Gastroesophageal sphincter (tissue), 4 donors: ENCODE measurements at places on chromosomes 1 and 21. TPM values are rescaled to one million over a fixed set of nuclear protein-coding genes. Genes with fewer than 3 reads are reported as not detected.
A peak's percentile ranks its signal among the peaks of the same experiment; 100 is the strongest.

DNA sequence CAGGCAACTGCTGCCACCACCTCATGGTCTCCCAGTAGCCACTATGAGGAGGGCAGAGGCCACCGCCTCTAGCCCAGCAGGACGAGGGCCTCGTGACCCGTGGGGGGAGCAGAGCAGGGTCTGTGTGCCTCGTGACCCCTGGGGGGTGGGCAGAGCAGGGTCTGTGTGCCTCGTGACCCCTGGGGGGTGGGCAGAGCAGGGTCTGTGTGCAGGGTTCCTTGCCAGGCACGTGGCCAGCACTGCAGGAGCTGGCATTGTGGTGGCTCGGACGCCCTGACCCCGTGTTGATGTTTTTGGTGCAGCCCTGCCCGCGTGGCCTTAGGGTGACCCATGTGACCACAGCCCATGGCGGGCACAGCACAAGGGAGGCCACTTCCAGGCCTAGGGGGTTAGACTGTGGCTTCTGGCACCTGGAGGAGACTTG lies 52.8 kb downstream of the SLX9 start:
- peaks cover 98% of the 10 kb centered on the region for H3K4me1 ChIP-seq
- no peak for ATAC-seq
- no peak overlapping the region for H3K4me3 ChIP-seq

The TAS1R1 gene
- not detected for total RNA-seq

The ATXN7L2 gene
- 2.3 TPM for total RNA-seq

The OXCT2 gene
- total RNA-seq: 1.5 TPM

GRCh38 chr21:42770717-42771502 lies 108.4 kb downstream of the WDR4 start:
- ATAC-seq: no peak
- no peaks in the 10 kb centered on the region for H3K4me1 ChIP-seq

DNA sequence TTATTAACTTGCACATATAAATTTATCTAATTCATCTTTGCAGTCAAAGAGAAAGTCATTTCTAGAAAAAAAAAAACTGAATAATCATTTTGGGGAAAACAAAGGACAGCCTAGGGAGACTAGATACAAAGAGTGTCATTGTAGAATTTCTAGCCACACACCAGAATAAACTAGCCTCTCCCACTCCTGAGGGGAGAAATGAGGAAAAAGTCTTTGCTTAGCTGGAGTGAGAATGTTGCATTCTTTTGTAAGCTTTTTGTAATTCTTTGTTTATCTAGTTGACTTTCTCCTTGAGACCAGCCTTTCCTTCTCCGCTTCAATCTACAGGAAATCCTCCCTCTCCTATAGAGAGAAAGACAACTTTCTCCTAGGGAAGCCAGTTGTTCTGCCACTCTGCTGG lies 15.9 kb upstream of the CGN start:
- no peak overlapping the region for H3K27ac ChIP-seq
- no peak overlapping the region for H3K4me3 ChIP-seq
- H3K27me3 ChIP-seq: no peaks in the 10 kb centered on the region
- no peaks in the 10 kb centered on the region for H3K36me3 ChIP-seq

- peaks cover 4% of the 10 kb centered on the region for H3K4me1 ChIP-seq
- H3K4me3 ChIP-seq: no peak overlapping the region
- no peak overlapping the region for H3K27ac ChIP-seq
- no peaks in the 10 kb centered on the region for H3K36me3 ChIP-seq
Measured at GRCh38 chr1:56580771-56581170, 1.4 kb upstream of the PLPP3 start.

GRCh38 chr1:217369271-217369981 lies 261.5 kb downstream of the GPATCH2 start:
- no peaks in the 10 kb centered on the region for H3K4me1 ChIP-seq
- no peak overlapping the region for H3K4me3 ChIP-seq

- no peaks in the 10 kb centered on the region for H3K27me3 ChIP-seq
- no peak overlapping the region for H3K27ac ChIP-seq
- H3K36me3 ChIP-seq: no peaks in the 10 kb centered on the region
- no peak overlapping the region for H3K4me3 ChIP-seq
Measured at GRCh38 chr1:209965996-209966395, 28.0 kb downstream of the SYT14 start.

DNA sequence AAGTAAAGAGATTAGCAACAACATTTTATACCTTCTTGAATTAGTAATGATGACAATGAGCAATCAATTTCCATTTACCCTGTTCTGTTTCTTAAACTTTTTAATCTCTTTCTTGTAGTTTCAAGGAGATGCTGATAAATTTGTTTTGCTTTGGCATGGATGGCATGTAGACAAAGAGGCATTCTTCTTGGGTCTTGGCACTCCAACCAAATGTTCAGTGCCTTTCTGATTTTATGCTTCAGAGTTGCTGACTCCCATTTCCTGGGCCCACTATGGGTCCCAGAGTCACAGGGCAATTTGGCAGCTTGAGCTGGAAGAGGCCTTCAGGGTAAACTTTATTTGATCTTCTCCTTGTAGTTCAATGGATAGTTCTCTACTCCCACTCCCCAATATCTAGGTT lies 42.1 kb upstream of the OSBPL9 start:
- no peak for ATAC-seq
- H3K4me1 ChIP-seq: no peaks in the 10 kb centered on the region
- H3K27ac ChIP-seq: no peak overlapping the region
- no peaks in the 10 kb centered on the region for H3K36me3 ChIP-seq
- no peak overlapping the region for H3K4me3 ChIP-seq
- no peaks in the 10 kb centered on the region for H3K27me3 ChIP-seq

The OR14K1 gene
- not detected for total RNA-seq

- no peaks in the 10 kb centered on the region for H3K4me1 ChIP-seq
- ATAC-seq: no peak
- no peak overlapping the region for H3K27ac ChIP-seq
- H3K36me3 ChIP-seq: no peaks in the 10 kb centered on the region
- peaks cover 22% of the 10 kb centered on the region for H3K27me3 ChIP-seq
- no peak overlapping the region for H3K4me3 ChIP-seq
Measured at GRCh38 chr1:202982715-202983430, 15.8 kb upstream of the CYB5R1 start.

DNA sequence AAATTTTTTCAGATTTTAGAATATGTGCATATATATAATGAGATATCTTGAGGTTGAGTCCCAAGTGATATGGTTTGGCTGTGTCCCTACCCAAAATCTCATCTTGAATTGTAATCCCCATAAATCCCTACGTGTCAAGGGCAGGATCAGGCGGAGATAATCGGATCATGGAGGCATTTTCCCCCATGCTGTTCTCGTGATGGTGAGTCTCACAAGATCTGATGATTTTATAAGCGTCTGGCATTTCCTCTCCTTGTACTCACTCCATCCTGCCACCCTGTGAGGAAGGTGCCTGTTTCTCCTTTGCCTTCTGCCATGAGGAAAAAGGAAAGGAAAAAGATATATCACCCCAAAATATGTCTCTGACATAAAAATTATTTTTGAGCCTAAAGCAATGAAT lies 64.6 kb downstream of the TOR3A start:
- H3K27me3 ChIP-seq: no peaks in the 10 kb centered on the region
- no peak overlapping the region for H3K27ac ChIP-seq
- H3K4me3 ChIP-seq: no peak overlapping the region
- ATAC-seq: no peak
- no peaks in the 10 kb centered on the region for H3K36me3 ChIP-seq
- H3K4me1 ChIP-seq: no peaks in the 10 kb centered on the region

DNA sequence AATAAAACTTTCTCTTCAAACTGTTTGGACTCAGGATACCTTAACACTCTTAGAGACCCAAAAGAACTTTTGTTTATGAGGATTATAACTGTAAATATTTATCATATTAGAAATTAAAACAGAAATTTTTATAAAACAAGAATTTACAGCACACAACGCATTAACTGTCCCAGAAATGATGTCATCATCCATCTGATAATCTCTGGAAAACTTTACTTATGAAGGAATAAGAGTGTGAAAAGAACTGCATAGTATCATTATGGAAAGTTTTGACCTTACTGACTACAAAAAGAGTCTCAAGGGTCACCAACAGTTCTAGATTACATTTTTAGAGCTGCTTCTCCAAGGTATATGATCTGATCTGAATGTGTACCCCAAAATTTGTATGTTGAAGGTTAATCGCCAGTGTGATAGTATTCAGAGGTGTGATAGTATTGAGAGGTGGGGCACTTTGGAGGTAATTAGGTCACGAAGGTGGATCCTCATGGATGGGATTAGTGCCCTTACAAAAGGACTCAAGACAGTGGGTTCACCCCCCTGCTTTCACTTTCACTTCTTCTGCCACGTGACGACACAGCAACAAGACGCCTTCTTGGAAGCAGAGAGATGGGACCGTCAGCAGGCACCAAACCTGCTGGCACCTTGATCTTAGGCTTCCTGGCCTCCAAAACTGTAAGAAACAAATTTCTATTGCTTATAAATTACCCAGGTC lies 95.7 kb upstream of the NR5A2 start:
- H3K4me3 ChIP-seq: no peak overlapping the region
- no peak overlapping the region for H3K27ac ChIP-seq
- no peaks in the 10 kb centered on the region for H3K4me1 ChIP-seq
- no peaks in the 10 kb centered on the region for H3K36me3 ChIP-seq
- H3K27me3 ChIP-seq: no peaks in the 10 kb centered on the region

DNA sequence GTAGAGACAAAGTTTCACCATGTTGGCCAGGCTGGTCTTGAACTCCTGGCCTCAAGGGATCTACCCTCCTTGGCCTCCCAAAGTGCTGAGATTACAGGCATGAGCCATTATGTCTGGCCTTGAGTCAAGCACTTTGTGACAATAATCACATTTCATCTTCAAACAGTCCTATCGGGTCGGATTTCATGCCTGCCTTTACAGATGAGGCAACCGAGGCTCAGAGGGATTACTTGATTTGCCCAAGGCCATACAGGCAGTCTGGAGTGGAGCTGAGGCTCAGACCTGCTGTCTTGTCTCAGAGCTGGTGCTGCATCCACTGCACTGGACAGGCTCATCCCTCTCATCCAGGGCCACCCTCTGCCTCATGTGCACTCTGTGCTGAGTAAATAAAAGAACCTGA lies 26.6 kb downstream of the FAM151A start:
- H3K27ac ChIP-seq: no peak overlapping the region
- H3K27me3 ChIP-seq: no peaks in the 10 kb centered on the region
- no peak overlapping the region for H3K4me3 ChIP-seq
- peaks cover 88% of the 10 kb centered on the region for H3K36me3 ChIP-seq
- ATAC-seq: no peak

The TNFRSF4 gene
- total RNA-seq: 1.3 TPM

DNA sequence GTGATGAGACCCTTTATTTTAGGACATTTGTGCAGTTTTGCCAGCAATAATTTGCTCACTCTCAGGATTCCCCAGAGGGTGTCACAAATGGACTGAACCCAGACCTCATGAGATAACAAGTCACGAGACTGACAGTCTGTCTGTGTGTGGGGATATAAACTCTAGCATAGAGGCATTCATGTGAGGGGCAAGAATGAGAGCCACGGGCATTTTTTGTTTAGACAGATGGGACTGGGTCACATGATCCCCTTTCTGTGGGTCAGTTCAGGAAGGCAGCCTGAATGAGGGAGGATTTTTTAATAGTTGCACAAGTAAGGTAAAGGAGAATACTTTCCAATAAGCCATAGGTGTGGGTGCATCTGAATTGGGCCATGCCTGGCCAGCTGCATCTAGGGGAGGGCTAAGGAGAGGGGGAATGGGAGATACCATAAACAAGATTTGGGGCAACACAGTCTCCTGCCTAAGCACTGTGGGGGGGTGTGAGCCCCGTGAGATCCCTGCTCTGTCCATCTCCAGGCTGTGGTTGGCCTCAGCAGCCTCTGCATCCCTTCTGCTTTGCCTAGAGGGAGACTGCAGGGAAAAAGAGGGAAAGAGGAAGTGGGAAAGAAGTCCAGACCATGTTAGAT lies 66.6 kb downstream of the NAV1 start:
- H3K27me3 ChIP-seq: no peaks in the 10 kb centered on the region
- H3K27ac ChIP-seq: no peak overlapping the region
- no peak for ATAC-seq
- no peaks in the 10 kb centered on the region for H3K36me3 ChIP-seq
- H3K4me3 ChIP-seq: no peak overlapping the region

GRCh38 chr1:213221209-213221608 lies 170.2 kb downstream of the RPS6KC1 start:
- no peak overlapping the region for H3K27ac ChIP-seq
- H3K4me3 ChIP-seq: no peak overlapping the region
- no peaks in the 10 kb centered on the region for H3K27me3 ChIP-seq
- no peaks in the 10 kb centered on the region for H3K4me1 ChIP-seq

- H3K36me3 ChIP-seq: peaks cover 90% of the 10 kb centered on the region
- H3K27me3 ChIP-seq: no peaks in the 10 kb centered on the region
- no peak overlapping the region for H3K27ac ChIP-seq
- peak; percentile 28 for ATAC-seq
Measured at GRCh38 chr21:41901099-41901498, 22.0 kb upstream of the PRDM15 start.

The AQP10 gene
- not detected for total RNA-seq

DNA sequence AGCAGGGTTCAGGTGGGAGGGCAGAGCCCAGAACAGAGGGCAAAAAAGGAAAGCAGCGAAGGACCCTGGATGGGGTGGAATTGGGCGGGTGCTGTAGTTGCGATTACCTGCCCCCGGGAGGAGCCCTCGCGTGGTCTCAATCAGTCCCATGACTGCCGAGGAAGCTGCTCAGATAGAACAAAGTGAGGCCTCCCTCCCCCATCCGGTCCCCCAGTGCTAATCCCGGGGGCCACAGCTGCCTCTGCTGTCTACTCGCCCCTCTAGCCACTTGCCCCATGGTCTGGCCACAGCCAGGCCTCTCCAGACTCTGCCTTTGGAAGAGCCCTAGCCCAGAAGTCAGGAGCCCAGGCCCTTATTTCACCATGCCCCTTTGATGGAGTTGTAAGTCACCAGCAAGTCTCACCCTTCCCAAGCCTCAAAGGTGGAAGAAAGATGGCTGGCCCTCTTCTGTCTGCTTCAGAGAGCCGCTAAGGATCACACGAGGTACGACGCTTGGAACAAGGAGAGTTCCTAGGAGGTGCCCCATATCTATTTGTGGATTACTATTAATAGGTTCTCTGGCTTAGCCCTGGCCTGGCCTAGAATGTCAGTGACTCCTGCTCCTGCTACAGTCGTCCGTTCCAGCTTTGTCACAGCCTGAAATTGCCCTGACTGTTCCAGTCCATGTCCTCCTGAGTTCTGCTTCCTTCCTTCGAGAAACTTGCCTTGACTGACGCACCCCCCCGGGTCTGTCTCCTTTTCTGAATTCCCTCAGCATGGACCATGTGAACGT lies 16.4 kb downstream of the ECHDC2 start:
- no peaks in the 10 kb centered on the region for H3K36me3 ChIP-seq
- no peak for ATAC-seq
- no peaks in the 10 kb centered on the region for H3K27me3 ChIP-seq

The ADGRL4 gene
- total RNA-seq: 17.9 TPM

The CD247 gene
- not detected for total RNA-seq

GRCh38 chr1:61842863-61843514 lies 100.7 kb downstream of the PATJ start:
- ATAC-seq: no peak
- H3K27me3 ChIP-seq: no peaks in the 10 kb centered on the region
- H3K27ac ChIP-seq: no peak overlapping the region
- no peaks in the 10 kb centered on the region for H3K36me3 ChIP-seq
